Foreskin keratinocyte (primary cell): ENCODE measurements at places on chromosomes 4 and X.

DNA sequence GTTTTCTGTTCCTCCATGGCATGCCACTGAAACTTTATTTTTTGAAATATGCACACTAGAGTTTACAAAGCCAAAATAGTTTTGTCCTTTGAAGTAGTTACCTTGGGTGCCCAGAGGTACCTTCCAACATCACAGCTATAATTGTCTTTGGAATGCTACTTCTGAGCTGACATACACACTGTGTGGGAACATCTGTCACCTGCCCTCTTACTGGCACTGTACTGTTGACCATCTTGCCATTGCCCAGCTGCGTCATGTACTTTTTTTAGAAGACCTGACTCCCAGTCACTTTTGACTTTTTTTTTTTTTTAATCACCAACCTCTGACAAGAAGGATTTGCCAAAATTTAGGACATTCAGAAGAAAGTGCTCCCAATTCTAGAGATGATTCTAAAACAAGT, 200.5 kb upstream of the CXorf66 start:
- no peak for DNase-seq

GRCh38 chrX:154515090-154515965, 704 bp downstream of the FAM3A start:
- no peak for DNase-seq

- peak; percentile 10 for DNase-seq
These were observed 89.9 kb upstream of the TLR2 start for GRCh38 chr4:153594210-153594609.

GRCh38 chr4:39565878-39566600, 38.8 kb upstream of the UGDH start:
- DNase-seq: peak; percentile 93
